ENCODE measurements at places on chromosomes 2 and 18.
A peak's percentile ranks its signal among the peaks of the same experiment; 100 is the strongest.

- peak; percentile 9 for DNase-seq
Observed at GRCh38 chr2:67451086-67451832, 54.1 kb downstream of the ETAA1 start.

DNA sequence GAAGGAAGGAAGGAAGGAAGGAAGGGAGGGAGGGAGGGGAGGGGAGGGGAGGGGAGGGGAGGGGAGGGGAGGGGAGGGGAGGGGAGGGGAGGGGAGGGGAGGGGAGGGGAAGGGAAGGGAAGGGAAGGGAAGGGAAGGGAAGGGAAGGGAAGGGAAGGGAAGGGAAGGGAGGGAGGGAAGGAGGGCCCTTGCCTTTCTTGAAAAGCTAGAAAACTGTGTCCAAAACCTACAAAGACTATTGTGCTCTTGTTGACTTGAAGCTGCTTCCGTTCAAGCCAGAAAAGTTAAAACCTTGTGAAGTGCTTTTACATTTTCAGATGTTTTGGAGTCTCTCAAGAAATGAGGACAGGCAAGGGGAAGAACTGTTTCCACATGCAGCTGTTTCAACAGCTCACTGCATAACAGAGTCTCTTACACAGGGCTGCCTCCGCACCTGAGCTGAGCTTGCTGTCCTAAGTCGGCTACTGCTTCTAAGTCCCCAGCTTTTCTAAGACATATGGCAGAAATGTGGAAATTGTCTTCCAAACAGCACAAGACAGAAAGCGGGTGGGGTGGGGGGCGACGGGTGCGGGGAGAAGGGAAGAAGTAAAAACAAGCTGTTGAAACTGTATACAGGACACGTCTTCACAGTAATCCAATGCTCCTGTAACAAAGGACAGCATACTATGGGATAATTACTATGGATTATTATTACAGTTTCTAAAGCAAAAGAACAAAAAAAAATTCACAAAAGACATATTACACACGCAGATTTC lies 46.1 kb downstream of the BCL11A start:
- DNase-seq, result no peak

DNA sequence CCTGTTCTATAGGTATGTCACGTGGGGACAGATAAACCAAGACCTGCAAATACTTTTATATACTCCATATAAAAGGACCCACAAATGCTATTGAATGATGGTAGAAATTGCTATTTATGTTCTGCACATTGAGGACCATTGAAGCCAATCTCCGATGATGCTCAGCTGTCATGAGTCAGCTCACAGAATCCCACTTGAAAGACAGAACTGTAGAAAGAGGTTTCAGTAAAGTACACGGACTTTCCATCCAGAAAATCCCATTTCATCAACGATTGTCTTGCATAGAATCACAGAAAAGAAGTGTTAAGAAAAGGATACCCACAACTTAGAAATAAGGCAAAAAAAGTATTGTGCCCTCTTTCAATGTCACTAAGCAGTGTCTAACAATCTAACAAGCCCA lies 169.0 kb upstream of the COPS8 start:
- no peak for DNase-seq

- no peak for DNase-seq
Observed at GRCh38 chr2:11554399-11554716, 20.5 kb downstream of the GREB1 start.

DNA sequence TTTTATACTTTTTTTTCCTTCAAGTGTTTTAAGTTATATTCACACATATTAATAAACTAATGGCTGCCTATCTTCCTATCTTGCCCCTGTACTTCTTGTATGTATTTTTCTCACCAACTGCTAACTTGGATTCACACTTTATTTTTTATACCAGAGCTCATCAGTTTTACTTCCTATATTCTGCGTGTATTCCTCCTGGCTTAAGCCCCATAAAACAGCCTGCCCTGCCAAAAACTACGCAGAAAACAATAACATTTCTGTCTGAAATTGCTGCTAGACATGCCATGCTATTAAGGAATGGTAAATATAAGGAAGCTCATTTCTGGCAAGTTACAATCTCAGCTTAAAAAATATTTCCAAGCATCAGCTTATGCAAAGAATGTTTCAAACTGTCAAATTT lies 172.3 kb downstream of the UBE2E3 start:
- no peak for DNase-seq

- no peak for DNase-seq
Observed at GRCh38 chr18:73670524-73670923, 477.1 kb downstream of the FBXO15 start.

GRCh38 chr2:120715941-120716340 lies 19.7 kb upstream of the GLI2 start:
- DNase-seq, result no peak

GRCh38 chr2:113847144-113847543 lies 42.7 kb upstream of the ACTR3 start:
- DNase-seq, result peak; percentile 89
